ENCODE measurements at places on chromosomes 6 and 20. TPM values are rescaled to one million over a fixed set of nuclear protein-coding genes. Genes with fewer than 3 reads are reported as not detected.
A peak's percentile ranks its signal among the peaks of the same experiment; 100 is the strongest.

CST7 gene
- total RNA-seq, result not detected

HECA gene
- 34.2 TPM for total RNA-seq

CYB5R4 gene
- total RNA-seq, result 14.6 TPM

ZNF133 gene
- total RNA-seq, result 25.8 TPM

ALDH8A1 gene
- not detected for total RNA-seq

SIRPA gene
- 15.7 TPM for total RNA-seq

FOXA2 gene
- total RNA-seq, result 1.1 TPM

PLCB4 gene
- 16.4 TPM for total RNA-seq

KCNG1 gene
- 1.3 TPM for total RNA-seq

SPATA25 gene
- 6.4 TPM for total RNA-seq

ZNF831 gene
- 0.41 TPM for total RNA-seq

TRIM40 gene
- not detected for total RNA-seq

CLVS2 gene
- total RNA-seq, result 0.10 TPM

RREB1 gene
- total RNA-seq, result 44.7 TPM

FAM83C gene
- 2.2 TPM for total RNA-seq

MAK gene
- 0.21 TPM for total RNA-seq

DNA sequence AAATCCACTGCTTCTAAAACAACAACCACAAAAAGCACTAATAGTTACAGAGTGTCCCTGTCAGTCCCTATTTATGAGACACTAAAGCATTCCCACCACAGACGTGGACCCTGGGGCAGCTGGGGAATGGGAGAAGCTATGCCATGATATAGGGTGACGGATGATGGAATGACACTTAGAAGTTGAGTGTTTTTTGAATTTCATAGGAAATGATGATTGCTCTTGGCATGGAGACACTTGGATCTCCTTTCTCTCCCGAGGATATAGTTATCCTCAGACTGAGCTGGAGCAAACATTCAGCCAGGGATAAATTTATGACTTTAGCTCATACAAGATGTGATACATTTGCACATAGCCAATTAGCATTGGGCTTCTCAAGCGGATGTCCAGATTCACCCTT is 151.2 kb downstream of the EDN3 start:
- DNase-seq, result peak; percentile 75

DNA sequence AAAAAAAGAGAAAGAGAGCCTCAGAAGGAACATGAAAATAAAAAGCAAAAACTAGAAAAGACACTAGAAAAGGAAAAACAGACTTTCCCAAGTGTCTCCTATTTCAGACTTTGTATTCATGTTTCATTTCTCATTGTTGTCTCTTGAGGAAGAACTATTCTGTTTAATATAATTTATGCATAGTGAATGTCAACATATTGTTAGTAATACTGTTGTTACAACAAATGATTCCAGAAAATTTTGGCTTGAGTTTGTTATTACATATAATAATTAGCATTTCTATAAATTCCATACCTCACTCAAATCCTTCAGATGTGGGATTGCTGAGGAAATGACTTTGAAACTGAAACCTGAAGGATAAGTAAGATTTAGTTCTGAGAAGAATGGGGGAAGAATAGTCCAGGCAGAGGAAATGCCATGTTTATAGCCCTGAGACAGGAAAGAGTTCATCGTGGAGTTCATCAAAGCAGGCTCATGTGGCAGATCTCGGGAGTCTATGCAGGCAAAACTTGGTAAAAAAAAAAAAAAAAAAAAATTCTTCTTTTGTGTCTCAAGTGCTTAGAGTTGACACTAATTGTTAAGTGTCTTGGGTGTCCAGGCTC is 53.1 kb upstream of the EIF2S2 start:
- DNase-seq, result peak; percentile 24

GRCh38 chr6:158605266-158605878 is 39.2 kb downstream of the DYNLT1 start:
- peak; percentile 86 for DNase-seq

- no peak for DNase-seq
Observed at GRCh38 chr6:116015561-116015960, 45.1 kb downstream of the FRK start.

DNA sequence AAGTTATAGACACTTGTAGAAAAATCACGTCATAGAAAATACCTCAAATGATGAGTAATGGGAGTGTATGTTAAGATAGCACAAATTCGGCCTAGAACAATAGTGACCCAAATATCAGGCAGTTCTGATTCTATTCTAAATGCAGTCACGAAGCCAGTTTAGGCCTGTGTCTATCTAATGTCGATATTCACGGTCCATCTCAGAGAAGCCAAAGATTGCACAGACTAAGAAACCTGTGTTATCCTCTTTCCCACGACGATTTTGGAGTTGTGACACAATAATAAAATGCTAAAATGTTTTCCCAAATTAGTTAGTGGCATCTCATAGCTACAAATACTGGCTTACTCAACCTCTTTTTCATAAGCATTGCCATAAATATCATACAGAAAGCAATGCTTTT is 4.0 kb downstream of the HIVEP2 start:
- no peak for DNase-seq

DNA sequence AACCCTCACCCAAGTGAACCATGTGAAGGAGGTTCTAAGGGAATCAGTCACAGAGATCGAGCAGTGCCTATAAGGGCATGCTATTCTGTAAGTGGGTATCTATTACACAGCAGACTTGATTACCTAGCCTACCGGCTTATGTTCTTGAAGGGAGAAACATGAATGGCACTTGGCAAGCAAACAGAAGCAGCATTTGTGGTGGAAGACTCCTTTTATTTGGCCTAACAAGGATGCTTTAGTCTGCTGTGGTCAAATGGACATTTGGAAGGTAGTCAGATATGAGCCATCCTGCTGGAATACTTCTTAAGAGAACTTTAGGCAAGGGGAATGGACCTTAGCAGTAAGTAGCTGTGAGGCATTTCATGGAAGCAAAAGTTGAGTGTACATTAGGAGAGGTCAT is 126.3 kb downstream of the COL12A1 start:
- no peak for DNase-seq

- no peak for DNase-seq
Observed at GRCh38 chr20:36493051-36493800, 48.1 kb upstream of the MYL9 start.

GRCh38 chr6:24824142-24824938 is 25.6 kb upstream of the ARMH2 start:
- DNase-seq, result no peak

- DNase-seq, result no peak
Observed at GRCh38 chr6:138415125-138415524, 11.1 kb downstream of the HEBP2 start.

DNA sequence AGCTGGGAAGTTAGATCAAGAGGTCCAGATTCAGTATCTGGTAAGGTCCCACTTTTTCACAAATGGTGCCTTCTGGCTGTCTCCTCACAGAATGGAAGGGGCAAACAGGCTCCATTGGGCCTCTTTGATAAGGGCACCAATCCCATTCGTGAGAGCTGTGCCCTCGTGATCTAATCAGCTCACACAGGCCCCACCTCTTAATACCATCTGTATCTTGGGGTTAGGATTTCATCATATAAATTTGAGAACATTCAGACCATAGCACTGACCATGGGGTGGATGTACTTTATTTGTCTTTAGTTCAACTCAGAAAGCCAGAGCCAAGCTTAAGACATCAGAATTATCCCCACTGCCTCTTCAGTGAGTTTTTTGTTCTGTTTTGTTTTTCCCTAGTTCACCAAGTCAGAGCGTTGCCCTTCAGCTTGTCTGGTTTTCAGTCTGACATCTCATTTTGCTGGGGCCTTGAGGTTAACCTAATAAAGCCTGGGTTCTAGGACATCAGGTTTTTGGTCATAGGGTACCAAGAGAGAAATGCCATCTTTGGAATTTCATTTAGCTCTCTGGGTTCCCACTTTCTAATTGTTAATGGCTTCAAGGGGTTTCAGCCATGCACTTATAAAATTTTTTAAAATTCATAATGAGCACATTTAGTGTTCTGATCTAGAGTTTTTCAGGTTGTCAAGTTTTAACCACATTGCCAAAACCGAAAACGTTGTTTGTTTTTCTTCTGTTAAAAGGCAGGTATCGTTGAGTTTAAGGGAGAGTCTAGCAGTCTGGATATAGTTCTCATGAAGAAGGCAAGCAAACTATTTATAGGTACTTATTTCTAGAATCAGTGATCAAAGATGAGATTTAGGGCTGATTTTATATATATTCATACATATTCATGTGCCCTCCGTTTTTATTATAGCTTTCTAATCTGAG is 19.0 kb downstream of the SENP6 start:
- no peak for DNase-seq

- DNase-seq, result no peak
Observed at GRCh38 chr6:84641076-84641475, 123.3 kb downstream of the TBX18 start.

DNA sequence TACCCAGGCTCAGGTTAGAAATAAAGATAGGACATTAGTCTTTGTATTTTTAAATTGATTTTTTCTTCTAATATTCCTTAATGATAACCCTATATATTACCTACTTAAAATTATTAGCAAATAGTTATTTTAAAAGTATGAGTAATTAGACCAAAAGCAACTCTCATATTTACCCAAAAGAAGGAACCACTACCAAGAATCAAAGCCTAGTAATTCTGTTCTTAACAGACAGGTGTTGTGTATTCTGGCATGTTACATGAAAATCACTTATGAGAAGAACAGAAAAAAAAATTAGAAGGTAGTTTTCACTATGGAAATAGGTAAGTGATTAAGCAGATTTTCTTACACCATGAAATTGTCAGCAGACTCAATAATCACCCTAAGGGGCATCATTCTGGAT is 105.1 kb downstream of the ATG5 start:
- DNase-seq, result no peak

DNA sequence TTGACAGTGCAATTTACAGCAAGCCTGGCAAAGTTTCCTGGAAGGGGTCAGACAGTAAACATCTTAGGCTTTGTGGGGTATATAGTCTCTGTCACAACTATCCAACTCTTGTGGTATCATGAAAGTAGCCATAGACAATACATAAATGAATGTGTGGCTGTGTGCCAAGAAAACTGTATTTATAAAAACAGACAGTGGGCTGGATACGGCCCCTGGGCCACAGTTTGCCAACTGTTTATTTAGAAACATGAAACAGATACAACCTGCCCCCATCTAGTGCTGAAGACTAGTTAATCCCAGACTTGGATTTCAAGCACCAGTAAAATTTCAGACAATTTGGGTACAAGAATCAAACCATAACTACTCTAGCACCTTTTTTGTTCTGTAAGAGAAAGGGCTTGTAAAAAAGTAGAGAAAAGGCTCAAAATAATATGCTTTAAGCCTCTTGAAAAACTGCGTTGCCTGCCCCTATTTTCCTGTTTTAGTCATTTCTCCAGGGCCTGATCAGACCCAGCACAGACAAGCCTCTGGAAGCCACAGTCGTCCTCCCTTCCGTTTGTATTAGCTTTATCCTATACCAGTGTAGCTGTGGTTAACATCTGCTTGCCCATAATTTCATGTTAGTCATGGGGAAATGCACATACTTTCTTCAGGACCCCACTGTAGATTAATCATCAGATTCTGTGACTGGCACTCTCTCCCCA is 30.8 kb downstream of the JAG1 start:
- no peak for DNase-seq

DNA sequence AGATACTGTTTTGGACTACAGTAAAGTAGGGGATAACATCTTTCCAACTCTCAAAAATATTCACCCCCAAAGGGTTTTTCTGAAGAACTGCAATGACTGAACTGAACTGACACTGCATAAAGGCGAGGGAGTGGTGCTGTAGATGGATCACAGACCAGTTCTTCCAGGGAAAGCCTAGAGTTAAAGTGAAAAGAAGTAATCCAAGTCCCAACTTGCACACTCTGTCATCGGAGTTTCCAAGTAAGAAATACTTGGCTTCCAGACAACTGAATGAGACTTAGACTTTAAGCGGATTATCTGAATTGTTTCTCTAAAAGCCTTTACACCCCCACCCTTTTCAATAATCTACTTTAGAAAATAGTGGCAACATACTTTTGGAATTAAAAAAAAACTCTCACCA is 134.1 kb upstream of the PREP start:
- DNase-seq, result peak; percentile 58

DNA sequence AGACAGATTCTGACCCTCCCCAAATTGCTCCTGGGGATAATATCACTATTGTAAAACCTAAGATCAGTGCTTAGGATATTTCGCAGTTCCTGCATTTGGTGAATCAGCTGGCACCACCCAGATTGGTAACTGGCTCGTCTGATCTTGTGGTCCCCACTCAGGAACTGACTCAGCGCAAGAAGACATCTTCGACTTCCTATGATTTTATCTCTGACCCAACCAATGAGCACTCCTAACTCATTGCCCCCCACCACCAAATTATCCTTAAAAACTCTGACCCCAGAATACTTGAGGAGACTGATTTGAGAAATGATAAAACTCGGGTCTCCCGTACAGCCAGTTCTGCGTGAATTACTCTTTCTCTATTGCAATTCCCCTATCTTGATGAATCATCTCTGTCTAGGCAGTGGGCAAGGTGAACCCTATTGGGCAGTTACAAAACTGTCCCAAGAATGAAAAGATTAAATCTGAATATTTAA is 55.7 kb upstream of the PRND start:
- DNase-seq, result no peak

GRCh38 chr6:125994670-125995488 is 8.5 kb downstream of the TRMT11 start:
- no peak for DNase-seq

DNA sequence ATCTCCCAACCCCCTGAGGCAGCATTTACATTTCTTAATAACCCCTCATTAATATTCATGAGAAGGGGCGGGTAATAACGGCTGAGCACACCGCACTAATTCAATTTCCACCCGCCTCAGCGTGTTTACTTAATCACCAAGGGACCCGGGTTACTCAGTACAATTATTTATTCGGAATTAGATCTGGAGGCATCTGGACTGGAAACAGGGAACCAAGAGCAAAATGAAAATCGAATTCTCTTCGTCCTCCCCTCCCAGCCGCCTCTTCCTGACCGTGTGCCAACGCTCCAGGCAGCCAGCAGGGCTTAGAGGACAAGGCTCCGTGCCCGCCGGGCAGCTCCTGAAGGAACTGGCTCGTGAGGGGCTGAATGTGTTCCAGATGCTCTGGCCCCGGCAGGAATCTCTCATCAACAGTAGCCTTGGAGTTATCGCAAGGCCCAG is 23.5 kb upstream of the CTNNBL1 start:
- DNase-seq, result peak; percentile 70

DNA sequence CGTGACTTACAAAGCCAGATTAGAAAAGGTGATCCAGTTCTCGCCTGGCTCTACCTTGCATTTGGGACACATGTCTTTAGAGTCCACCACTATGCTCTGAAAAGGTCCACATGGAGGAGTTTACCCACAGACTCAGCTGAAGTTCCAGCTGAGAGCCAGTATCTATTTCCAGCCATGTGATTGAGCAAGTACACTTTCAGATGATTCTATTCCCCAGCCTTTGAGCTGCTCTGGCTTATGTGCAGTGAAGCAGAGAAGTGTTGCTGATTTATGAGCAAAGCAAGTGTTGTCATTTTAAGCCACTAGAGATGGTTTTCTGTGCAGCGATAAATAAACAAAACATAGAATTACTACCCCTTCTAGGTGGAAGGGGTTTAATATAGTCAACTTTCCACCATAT is 520.8 kb upstream of the RNF217 start:
- DNase-seq, result no peak

DNA sequence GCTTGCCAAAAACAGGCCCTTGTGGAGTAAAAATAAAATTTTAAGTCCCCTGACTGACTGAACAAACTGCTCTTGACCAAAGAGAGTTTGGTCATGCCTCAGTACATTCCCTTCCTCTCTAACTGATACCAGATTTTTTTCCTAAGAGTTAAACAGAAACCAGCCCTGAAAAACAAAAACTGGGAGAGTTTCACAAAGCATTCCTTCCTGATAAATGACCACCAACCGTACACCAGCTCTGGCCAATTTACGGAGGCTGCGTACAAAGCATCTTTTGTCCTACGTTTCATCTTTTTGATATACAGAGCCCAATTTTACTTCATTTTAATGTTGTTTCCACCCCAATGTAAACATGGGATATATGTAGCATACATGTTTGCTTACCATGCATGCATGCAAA is 477.4 kb upstream of the HTR1E start:
- no peak for DNase-seq

All from tongue (tissue), 3 donors.